Suppressor macrophage (primary cell): ENCODE measurements at places on chromosomes 12 and 14.

GRCh38 chr12:50992819-50993218 is 33.4 kb downstream of the SLC11A2 start:
- peak; percentile 52 for DNase-seq

- no peak for DNase-seq
Observed at GRCh38 chr14:75369506-75369905, 58.3 kb upstream of the JDP2 start.

GRCh38 chr12:104348994-104349494 is 45.5 kb downstream of the EID3 start:
- no peak for DNase-seq

DNA sequence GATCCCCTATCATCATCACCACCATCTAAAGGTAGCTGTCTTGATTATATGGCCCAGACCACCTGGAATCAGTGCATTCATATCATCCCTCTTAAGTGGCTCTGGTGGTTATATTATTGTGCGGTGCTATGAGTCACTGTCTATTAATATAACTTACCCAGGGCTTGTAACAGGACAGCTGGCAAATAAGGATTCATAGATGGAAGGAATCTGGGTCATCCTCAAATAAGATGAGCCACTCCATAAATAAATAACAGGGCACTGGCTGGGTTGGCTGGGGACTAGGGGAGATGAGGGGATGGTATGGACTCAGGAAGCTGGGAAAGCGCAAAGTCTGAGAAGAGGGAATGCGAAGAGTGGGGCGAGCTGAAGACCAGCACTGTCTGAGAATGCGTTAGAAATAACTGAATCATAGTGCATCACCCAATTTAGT is 216.1 kb downstream of the NUAK1 start:
- DNase-seq, result no peak

DNA sequence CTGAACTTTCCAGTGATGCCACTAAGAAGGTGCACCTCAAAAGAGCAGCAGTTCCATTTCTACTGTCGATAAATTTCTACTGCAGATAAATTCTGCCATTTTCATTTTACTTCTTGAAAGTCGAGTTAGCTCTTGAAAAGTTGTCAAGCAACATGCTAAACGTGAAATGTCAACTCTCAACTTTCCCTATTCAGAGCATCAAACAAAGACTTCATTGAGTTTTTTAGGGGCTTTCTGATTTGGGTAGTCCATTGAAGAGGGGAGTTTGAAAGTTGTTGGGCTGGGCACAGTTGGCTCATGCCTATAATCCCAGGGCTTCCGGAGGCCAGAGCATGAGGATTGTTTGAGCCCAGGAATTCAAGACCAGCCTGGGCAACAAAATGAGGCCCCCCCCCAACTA is 59.4 kb upstream of the SYNE2 start:
- DNase-seq, result no peak

- no peak for DNase-seq
Observed at GRCh38 chr14:51666070-51666469, 14.4 kb downstream of the FRMD6 start.

DNA sequence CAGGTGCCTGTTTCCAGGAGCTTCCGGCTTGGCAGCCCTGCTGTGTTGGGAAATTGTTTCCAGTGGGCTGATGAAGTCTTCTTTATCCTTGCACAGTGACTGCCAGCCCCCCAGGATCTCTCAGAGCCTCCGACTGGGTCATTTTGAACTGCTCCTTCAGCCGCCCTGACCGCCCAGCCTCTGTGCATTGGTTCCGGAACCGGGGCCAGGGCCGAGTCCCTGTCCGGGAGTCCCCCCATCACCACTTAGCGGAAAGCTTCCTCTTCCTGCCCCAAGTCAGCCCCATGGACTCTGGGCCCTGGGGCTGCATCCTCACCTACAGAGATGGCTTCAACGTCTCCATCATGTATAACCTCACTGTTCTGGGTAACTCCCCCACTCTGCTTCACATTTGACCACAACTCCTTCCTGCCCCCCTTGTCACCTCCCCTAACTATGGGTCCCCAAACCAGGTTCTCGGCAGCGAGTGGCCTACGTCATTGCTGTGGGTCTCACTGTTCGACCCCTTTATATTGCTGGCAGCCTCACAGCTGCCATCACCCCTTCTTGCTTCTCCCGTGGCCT is 2.3 kb downstream of the LAG3 start:
- DNase-seq, result no peak

DNA sequence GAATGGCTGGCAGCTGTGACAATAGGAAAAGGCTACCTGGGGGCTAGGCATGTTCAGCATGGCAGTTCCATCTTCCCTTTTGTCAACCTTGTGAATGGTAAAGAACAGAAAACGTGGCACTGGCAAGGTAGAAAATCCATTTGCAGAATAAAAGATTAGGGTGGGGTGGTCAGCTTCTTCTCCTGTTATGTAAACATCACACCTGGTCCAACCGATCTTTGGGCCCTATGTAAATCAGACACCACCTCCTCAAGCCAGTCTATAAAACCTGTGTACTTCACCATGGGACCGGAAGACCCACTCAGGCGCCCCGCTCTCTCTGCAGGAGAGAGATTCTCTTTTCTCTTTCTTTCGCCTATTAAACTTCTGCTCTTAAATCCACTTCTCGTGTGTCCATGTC is 19.6 kb upstream of the TMEM30B start:
- no peak for DNase-seq

DNA sequence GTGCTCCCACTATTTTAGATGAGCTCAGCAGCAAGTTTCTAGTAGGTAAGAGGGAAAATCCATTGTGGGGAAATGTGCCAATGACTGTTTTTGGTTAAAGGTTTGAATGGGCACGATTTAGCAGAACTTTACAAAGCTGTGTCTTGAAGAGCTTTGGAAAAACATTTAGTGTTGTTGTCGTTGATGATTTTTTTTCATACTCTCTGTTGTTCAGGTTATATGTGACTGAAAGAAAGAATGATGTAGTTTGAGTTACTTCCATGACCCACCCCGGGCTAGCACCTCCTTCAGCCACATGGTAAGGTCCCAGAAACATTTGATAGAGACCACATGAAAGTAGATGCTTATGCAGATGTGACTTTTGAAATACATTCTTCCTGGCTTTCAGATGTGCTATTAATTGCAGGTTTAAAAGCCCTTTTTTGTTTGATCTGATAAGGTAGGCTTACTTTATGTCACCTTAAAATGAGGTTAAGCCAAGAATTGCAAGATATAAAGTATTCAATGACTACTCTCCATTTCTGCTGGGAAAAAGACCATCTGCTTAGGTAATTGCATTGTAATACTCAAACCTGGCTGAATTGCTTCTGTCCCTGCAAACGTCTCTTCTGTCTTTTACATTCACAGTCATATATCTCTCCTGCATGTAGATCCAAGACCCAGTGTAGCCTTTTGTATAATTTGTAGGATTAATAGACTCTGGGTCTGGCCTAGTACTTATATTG is 250.6 kb downstream of the RGS6 start:
- no peak for DNase-seq

DNA sequence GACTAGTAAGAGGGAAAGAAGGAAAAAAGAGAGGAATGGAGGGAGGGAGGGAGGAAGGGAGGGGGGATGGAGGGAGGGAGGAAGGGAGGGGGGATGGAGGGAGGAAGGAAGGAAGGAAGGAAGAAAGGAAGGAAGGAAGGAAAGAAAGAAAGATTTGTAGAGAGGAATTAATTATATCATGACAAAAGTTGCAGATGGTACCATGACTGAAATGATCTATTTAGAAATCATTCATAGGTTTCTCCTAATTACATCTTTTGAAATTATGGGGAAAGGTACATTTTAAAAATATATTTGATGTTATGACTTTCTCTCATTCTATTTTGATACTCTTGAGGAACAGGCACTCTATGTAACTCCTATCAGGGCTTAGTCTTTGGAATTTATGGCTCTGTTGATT is 236.2 kb upstream of the BTG1 start:
- no peak for DNase-seq

- no peak for DNase-seq
Observed at GRCh38 chr12:49853671-49854070, 10.8 kb upstream of the BCDIN3D start.

DNA sequence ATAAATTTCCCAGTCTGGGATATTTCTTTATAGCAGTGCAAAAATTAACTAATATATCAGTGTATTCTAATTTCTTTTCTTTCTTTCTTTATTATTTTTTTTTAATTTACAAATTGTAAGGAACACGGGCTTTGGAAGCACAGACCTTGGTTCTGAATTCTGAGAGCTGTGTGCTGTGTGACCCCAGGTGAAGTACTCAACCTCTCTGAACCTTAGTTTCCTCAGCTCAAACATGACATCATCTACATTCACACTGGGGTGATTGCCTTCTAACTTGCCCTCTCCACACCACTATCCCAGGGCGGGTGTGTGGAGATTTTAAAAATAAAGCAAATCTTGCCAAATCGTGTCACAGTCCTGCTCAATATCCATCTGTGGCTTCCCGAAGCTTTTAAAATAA is 282.8 kb downstream of the C12orf75 start:
- no peak for DNase-seq

DNA sequence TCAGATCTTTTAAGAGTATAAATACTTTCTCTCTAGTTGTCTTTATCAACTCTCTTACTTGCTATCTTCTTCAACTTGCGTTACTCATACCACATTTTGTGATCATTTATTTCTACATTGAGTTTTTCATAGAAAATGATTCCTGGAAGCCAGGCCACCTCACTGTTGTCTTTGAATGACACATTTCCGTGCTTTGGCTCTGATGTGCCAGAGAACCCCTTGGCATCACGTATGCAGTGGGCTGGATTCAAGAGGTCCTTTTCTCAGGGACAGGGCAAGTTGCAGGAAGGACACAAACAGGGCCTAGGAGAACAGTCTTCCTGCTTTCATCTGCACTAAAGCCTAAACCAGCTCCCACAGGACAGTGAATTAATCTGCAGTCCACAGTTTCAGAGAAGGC is 70.3 kb upstream of the PYGL start:
- DNase-seq, result no peak

- no peak for DNase-seq
Observed at GRCh38 chr14:84024231-84024820, 1505.6 kb upstream of the FLRT2 start.

- no peak for DNase-seq
Observed at GRCh38 chr12:15130541-15130940, 90.7 kb downstream of the RERG start.

DNA sequence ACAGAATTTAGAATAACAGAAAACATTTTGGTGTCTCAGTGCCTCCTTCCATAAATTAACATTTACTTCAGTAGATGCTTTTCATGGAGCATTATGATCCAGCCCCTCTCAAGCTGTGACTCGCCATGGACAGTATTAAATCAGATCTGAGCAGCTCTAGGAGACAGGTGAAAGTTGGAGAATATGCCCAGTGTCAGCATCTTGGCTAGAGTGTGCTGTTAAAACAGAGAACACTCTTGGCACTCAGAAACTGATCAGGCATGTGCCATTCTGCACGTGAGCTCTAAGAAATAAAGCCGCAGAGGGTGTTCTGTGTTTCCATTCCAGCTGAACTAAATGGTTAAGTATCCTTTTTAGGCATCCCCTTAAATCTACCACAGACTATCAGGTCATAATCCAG is 68.0 kb downstream of the DIP2B start:
- no peak for DNase-seq

DNA sequence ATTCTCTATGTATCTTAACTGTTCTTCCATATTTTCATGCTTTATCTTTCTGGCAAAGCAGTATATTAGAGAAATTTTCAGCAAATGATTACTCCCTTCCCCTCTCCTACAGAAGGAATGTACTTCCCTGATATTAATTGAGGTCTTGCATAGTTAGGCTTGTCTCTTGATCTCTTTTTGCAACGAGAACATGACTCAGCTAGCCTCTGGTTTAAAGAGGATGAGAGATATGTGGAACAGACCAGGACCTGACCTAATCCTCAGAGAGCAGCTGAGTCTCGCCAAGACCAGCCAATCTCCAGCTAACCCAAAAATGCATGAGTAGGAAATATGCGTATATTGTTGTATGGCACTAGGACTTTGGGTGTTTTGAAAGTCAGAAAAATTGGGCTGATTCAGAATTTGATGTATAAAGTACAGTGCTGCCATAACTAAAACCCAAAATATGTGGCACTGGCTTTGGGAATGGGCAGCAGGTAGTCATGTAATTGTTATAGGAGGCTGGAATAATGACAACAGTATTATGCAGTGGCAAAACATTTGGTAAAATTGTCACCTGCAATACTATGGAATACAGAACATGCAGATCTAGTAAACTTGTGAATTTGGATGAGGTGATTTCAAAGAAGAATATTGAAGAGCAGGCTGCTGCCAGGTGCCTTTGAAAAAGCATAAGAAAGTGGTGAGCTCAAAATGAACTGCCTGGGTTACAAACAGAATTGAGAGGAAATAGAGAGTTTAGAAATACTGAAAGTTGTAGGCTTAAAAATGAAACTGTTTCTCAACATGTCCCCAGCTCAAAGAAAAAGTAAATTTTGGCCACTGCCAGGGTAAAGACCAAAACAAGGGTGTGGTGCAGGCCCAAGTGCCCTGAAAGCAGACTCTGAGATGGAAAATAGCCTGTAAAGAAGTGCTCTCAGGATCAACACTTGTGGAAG is 9.3 kb upstream of the USP15 start:
- DNase-seq, result peak; percentile 73

DNA sequence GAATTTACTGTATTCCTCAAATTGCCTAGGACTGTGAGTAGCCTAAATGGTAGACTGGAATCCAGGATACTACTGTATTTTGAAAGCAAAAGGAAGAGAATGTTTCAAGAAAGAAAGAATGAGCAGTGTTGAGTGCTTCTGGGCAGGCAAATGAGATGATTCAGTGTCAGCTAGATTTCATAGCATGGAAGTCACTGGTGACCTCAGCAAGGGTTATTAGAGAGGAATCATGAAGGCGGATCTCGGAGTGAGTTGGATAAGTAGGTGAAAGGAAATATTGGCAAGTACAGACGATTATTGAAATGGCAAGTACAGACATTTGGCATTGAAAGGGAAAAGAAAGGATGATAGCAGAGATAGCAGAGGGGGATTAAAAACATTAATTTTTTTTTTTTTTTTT is 27.1 kb downstream of the VRK1 start:
- no peak for DNase-seq

- DNase-seq, result no peak
Observed at GRCh38 chr14:68520637-68521556, 272.0 kb downstream of the ZFP36L1 start.

DNA sequence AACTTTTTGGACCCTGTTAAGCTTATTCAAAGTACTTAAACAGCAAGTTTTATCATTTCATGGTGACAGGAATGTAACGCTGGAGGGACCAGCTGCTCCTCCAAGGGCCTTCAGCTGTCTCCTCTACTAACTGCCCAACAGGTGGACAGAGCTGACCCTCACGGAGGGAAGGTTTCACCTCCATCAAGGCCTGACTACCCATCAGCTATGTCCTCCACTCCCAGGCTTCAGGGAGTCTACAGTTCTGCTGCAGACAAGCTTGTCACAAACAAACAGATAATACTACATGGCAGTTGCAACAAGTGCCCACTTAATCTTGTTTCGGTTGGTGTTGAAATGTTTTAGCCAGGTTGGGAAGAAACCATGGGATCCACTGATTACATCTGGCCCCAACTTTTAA is 175.1 kb downstream of the TTC7B start:
- DNase-seq, result no peak

- no peak for DNase-seq
Observed at GRCh38 chr12:69015017-69015416, 82.0 kb upstream of the CPM start.
